ENCODE measurements at places on chromosomes 7 and 10.
A peak's percentile ranks its signal among the peaks of the same experiment; 100 is the strongest.

DNA sequence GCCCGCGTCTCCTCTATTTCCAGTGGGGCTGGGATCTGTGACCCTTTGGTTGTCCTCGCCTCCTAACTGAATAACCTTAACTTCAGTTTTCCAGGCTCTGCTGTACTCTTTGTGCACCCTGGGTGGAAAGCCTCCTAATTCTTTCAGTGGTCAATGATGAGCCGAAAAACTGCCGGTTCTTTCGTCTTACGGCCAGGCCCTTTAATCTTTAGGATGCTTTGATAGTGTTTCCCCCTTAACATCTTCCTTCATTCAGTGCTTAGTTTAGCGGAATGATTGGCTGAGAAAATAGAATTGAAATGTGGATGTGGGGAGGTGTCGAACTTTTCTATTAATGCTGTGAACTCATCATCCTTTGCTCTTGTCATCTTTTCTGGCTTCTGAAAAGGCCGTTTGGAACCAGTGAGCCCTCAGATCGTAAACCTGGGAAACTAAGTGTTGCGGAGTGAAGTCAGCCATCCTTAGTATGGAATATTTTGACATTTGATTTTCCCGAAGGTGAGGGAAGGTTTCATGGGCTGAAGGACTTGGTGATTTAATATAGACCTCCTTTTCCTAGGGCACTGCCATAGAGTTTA lies 847 bp downstream of the GARS1 start:
- DNase-seq, result no peak

- no peak for DNase-seq
Observed at GRCh38 chr10:86109421-86109820, 257.2 kb downstream of the GRID1 start.

GRCh38 chr7:34277803-34278199 lies 372.5 kb downstream of the BMPER start:
- DNase-seq, result no peak

- no peak for DNase-seq
Observed at GRCh38 chr10:119336599-119336998, 129.2 kb downstream of the GRK5 start.

DNA sequence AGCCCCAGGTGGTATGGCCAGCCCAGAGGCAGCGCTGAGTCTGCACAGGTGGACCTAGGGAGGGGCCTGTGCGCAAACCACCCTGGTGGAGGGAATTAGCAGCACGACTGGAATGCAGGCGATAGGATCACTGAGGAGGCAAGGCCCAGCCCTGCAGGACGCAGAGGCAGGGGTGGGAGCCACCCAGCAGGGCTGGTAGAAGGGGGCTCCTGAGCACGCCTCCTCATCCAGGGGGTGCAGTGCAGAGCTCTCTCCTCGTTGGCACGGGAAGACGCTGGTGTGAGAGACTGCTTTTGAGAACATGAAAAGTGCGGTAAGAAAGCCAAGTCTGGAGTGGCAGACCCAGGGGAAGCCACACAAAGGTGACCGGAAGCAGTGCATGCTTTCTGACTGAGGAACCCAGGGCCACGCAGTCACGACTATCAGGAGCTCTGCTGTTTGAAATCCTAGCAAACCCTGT lies 6.0 kb downstream of the FXYD4 start:
- no peak for DNase-seq

DNA sequence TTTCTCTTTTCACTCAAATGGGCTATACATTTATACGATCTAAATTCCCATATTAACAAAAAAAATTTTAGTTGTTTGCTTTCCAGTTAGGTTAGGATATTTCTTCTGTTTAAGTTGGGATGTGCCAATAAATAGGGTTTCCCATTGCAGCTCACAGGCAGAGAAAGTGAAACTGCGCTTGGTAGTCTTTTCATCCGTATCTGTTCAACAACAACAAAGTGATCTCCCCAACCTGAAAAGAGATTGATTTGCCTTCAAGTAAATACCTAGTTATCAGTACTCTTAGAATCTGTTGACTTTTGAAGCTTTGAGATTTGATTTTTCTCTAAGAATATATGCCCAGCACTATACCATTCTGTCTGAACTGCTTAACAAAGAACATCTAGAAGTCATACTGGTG lies 143.4 kb downstream of the DYNC1I1 start:
- DNase-seq, result no peak

DNA sequence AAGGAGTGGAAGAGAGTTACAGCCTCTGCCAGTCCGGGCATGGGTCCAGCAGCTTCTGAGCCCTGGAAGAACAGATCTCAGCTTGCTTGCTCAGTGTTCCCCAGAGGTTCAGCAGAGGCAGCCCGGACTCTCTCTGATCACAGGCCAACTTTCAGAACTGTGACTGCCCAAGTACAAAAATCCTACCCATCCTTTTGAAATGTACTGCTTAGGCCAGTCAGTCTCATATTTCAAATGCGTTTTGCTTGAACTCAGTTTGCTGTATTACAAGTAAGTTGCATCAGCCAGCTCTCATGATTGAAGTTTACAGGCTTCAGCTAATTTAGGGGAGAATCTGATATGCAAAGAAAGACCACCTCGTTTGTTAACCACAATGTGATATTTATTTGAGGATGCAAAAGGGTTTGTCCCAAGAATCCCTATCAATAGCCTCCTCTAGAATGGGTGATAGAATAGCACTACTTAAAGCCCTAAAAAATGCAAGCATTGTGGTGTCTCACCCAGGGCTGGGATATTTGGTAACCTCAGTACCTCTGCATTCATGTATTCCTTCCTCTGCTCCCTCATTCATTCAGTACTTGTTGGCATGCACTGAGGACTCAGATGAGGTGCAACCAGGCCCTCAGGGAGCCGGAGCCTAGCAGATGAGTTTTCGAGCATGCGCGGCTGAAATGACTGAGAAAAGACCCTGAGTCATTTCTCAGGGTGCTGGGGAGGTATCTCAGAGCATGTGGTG lies 7.0 kb downstream of the AIMP2 start:
- peak; percentile 71 for DNase-seq

DNA sequence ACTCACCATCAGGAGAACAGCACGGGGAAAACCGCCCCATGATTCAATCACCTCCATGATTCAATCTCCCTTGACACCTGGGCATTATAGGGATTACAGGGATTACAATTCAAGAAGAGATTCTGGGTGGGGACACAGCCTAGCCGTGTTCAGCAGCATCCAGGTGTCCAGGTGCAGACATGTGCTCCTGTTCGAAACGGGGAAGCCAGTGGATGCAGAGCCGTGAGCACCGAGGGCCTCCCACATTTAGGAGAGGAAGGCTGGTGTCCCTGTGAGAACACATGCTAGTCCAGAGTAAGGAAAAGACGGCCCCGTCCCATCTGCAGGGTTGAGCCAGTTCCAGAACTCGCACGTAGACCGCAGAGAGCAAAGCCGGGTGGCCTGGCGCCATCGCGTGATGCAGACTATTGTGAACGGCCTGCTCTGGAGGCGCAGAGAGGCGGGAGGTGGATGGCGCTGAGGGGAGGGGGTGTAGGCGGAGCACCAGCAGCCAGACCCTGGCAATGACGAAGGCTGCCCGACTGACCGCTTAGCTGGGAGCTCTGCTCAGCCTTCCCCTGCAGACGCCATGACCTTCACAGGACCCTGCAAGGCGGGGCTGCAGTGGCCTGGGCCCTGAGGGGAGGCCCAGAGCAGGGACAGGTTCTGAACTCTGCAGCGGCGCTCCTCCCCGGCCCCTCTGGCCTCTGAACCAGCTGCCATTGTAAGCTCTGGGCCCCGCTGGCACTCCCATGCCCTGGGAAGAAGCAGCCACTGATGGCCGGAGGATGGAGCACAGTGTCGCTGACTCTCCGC lies 141.6 kb upstream of the TCERG1L start:
- no peak for DNase-seq

- no peak for DNase-seq
Observed at GRCh38 chr10:130326954-130327353, 190.8 kb downstream of the GLRX3 start.

DNA sequence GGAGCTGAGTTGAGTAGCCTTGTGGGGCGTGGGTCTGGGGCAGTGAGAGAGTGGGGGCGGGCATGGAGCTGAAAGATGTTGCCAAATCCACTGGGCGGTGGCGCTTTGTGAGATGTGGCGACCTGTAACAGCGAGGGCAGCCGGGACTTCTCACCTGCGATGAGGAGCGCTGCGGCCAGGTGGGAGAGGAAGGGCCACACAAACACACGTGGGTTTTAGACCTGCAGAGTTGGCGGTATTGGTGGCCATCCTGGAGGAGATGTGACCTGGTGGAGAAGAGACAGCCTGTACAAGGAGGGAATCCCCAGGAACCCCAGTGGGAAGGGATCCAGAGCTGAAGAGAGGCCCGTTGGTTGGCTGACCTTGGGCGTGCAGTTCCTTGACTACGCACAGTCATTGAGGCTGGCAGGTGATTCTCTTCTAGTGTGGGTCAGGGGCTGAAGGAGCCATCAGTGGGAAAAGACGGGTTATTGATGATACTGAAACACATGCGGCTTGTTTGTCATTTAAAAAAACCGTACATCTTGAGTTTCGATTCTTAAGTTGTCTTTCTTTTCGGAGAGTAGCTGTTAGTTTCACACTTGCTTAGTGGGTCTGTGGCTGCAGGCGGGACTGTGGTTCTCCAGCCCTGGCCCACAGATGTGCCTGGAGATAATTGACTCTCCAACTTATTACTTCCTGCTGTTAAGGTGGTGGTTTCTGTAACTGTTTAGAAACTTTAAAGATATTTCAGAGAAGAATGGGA lies 2.4 kb downstream of the CHST12 start:
- DNase-seq, result no peak

GRCh38 chr10:116120688-116121455 lies 152.1 kb downstream of the GFRA1 start:
- no peak for DNase-seq

- no peak for DNase-seq
Observed at GRCh38 chr7:124762611-124763143, 2.9 kb downstream of the GPR37 start.

GRCh38 chr10:65993451-65993850 lies 932.4 kb upstream of the LRRTM3 start:
- no peak for DNase-seq

DNA sequence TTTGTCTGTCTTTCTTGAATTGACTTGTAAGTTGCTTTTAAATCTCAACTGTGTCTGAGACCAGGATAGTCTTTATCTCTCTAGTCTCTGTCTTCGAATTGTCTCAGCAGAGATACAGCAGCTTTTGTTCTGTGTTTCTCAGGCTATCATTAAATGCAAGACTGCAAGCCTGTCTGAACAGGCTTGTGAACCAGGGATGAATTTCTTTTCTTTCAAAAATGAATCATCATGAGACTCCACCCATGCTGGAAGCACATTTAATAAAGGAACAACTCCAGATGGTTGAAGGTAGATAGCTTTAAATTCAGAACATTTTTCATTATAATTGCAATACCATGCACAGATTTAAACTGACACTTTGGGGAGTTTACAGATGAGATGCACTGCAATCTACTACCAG lies 155.9 kb downstream of the SEC23IP start:
- DNase-seq, result no peak

- DNase-seq, result no peak
Observed at GRCh38 chr7:146683439-146683838, 566.8 kb downstream of the CNTNAP2 start.

DNA sequence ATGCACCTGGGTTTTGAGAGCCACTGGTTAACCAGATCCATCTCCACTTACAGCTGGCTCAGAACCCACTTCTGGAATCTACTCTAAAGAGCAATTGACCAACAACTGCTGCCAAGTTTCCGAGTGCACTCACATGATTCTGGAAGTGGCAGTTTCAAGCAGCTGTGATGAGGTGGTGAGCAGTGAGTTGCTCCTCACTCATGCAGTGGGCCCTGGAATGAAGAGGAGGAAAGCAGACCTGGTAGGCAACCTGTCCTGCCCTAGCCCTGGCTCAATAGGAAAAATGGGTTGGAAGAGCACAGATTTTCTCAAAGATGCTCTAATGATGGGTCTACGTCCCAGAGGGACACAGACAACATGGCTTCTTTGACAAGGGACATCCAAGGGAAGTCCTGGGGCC lies 70.7 kb upstream of the NPY start:
- no peak for DNase-seq

DNA sequence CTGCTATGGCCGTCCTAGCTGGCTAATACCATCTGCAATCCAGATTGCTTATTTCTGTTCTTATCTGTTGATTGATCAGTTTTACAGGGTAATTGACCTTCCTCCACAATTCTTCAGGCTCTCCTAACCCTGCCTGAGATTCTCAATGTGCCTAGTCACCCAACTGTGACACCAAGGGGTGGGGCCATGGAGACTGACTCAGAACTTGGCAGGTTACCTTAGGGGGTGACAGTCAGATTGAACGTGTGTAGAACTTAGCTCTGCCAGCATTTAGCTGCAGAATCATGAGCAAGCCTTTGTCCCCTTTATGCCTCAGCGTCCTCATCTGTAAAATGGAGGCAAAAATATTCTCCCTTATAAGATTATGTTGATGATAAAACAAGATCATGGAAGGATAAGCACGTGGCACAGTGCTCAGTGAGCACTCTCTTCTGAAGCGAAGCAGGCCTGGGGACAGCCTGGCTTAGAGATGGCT lies 19.1 kb upstream of the LEP start:
- DNase-seq, result peak; percentile 20

GRCh38 chr10:23556727-23557440 lies 118.0 kb downstream of the OTUD1 start:
- peak; percentile 7 for DNase-seq

GRCh38 chr7:122013065-122013464 lies 131.0 kb downstream of the AASS start:
- no peak for DNase-seq

DNA sequence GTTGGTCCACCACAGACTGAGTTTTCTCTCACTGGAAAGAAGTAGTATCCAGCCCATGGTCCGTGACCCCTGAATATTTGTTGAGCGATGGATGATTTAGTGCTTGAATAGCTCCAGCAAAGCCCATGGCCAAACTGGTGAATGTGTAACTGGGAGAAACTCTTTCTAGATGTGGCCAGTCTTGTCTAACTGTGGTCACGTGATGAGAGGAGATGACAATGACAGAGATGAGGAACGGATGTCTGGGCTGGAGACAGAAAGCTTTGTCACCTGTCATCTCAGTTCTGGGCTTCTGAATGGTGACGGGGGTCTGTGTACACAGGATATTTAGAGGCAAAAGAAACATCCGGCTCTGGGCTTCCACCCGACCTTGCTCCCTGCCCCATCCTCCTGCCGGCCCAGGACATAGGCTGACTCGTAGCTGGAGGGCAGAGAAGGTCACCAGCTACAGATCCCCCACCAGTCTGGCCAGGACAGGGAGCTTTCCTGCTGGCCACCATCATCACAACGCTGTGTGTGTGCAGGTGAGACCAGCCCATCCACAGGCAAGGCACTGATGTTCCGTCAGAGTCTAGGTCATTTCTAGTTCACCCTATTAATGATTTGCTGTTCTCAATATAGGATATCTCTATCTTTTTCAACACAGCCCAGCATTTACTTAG lies 152.5 kb upstream of the TNS3 start:
- DNase-seq, result no peak

GRCh38 chr10:124707551-124707950 lies 36.6 kb downstream of the FAM53B start:
- DNase-seq, result no peak

- peak; percentile 14 for DNase-seq
Observed at GRCh38 chr7:134044682-134045081, 82.5 kb upstream of the LRGUK start.

Data from brain microvascular endothelial cell (primary cell).